A172 (cell line): ENCODE measurements at places on chromosomes 6 and 20. TPM values are rescaled to one million over a fixed set of nuclear protein-coding genes. Genes with fewer than 3 reads are reported as not detected.

The C20orf204 gene
- 0.89 and 1.2 TPM in 2 replicates for total RNA-seq

The DXO gene
- total RNA-seq, result 16.4 and 17.9 TPM in 2 replicates

DNA sequence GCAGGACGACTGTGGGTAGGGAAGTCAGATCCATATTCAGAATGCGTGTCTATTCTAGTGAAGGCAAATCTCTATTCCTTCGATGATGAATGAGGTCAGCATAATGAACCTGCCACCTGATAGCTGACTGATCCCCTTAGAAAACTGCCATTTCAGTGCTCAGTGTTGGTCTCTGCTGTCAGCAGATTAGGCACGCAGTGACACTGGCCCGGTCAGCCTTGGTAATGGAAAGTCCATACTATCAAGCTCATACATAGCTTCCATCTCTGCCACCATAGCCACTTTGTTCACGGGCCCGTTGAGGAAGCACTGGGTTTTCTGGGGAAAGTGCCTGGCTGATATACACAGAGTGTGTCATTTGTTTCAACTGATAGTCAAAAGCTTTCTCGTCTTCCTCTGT is 54.0 kb downstream of the C6orf52 start:
- DNase-seq, result no peak

- no peak for DNase-seq
Measured at GRCh38 chr6:84037425-84038089, 4.0 kb downstream of the MRAP2 start.

DNA sequence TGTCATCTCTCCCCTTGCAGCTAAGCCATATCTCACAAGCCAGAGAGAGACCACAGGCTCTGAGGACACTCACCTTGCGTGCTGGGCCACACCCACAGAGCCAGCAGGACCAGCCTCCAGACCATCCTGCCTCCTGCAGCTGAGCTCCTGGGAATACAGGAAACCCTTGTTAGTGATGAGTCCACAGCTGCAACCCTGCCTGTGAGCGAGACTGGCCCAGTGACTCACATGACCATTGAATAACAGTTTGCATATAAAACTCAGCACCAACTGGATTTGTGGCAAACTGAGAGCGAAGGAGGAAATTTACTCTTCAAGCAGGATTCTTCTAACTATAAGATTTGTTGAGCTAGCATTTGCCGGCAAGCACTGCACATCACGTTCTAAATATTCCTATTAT is 3.0 kb downstream of the THBS2 start:
- DNase-seq, result peak; percentile 88

- no peak for DNase-seq
Measured at GRCh38 chr6:34928695-34929094, 39.6 kb downstream of the ANKS1A start.
